ENCODE measurements at places on chromosomes 3 and 15. TPM values are rescaled to one million over a fixed set of nuclear protein-coding genes. Genes with fewer than 3 reads are reported as not detected.

CCR5 gene
- total RNA-seq = not detected

KLF15 gene
- total RNA-seq = 0.74 TPM

APBA2 gene
- 166 TPM for total RNA-seq

RARB gene
- total RNA-seq = 1.2 TPM

LCTL gene
- not detected for total RNA-seq

C15orf62 gene
- 0.17 TPM for total RNA-seq

CHCHD4 gene
- total RNA-seq = 9.4 TPM

TMEM108 gene
- total RNA-seq = 9.0 TPM

TRIM42 gene
- total RNA-seq = not detected

MUC4 gene
- total RNA-seq = 2.5 TPM

CCR4 gene
- not detected for total RNA-seq

SLC51A gene
- not detected for total RNA-seq

CCDC33 gene
- total RNA-seq = 0.49 TPM

CPA3 gene
- not detected for total RNA-seq

EPHB3 gene
- total RNA-seq = 5.0 TPM

INSYN1 gene
- 86.6 TPM for total RNA-seq

TIMP4 gene
- not detected for total RNA-seq

FBXL22 gene
- not detected for total RNA-seq

SLITRK3 gene
- not detected for total RNA-seq
